ENCODE measurements at places on chromosomes 16 and 17.

DNA sequence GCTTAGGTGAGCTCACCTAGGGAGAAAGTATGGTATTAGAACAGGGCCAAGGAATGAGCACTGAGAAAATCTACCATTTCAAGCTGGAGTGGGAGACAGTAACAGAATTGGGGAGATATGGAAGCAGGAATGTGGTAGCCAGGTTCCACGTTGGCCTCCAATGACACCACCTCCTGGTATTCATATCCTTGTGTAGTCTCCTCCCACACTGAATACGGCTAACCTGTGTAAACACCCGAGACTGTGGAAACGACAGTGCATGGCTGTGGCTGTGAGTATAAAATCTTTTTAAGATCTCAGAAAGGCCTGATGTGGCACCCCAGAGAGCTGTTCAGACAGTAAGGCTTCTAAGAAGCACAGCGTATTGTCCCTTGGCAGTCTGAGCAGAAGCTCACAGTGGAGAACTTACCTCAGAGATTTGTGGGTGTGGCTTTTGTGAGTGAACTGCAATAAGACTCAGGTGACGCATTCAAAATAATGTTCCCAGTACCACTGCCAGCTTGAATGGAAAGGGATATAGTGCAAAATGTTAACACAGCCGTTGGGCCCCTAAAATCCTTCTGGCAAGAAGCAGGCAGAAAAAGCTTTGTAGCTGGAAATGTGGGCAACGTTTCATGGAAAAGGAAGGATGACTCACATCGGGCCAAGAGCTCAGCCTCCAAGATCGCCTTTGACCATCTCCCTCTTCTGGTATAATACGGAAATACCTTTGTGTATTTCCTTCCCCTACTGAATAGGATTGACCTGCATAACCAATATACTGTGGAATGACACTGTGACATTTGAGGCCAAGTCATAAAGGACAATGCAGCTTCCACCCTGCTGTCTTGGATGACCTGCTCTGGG, 14.4 kb downstream of the SDR42E1 start:
- DNase-seq, result no peak

- DNase-seq, result no peak
Observed at GRCh38 chr17:57370037-57370581, 113.8 kb downstream of the MSI2 start.

DNA sequence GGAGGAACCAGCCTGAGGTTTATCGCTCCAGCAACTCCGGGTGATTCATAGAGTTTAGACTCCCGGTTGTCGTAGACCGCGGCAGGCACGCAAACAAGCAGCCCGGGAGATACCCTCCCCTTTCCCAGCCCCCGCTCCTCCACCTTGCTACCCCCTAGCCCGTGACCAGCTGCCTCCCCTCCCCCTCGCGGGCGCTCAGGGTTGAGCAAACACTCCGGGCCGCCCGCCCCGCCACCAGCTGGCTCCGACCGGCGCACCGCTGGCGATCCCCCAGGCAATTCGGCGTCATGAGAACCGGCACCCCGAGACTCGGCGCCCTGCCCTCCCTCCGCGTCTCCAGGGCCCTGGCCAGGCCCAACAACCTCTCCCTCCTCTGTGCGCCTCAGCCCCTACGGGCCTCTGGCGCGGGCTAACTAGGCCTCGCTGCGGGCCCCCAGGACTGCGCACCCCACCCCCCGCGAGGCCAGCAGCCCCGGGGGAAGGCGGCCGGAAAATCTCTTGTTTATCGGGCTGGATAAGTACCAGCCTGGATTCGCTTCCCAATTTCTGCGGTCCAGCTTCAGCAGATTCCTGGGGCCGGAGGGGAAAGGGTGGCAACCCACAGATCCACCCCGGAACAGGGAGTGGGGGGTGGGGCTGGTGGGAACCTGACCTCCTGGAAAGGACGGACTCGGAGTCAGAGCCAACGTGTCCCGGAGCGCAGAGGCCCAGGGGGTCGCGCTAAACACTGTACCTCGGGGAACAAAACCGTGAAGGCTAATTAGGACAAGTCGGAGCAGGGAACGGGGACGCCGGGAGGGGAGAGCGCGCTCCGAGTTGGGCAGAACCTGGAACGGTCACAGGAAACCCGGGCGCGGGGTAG, 951 bp upstream of the GPRC5C start:
- no peak for DNase-seq

GRCh38 chr16:88602091-88602490, 31.9 kb downstream of the ZC3H18 start:
- DNase-seq, result no peak

DNA sequence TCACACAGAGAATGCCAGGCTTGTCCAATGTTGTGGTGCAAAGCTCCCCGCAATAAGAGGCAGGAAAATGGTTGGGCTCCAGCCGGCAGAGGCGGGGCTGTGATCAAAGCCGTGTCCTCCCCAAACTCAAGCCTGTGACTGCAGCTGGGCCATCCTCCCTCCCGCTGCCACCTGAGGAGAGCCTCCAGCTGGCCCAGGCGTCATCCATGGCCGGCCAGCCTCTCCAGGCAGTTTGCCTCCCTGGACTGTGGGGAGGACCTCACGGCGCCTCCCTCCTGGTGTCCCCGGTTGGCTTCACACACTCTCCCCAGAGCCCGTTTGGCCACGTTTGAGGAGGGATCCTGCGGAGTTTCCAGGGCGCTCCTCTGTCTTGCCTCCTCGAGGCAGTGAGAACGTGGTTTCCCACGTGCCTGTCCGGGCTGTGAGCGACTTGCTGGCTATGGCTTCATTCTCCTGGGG, 134.1 kb downstream of the IRF8 start:
- DNase-seq, result no peak

GRCh38 chr17:81465910-81466309, 46.7 kb downstream of the ACTG1 start:
- DNase-seq, result no peak

GRCh38 chr16:50745940-50746339, 4.1 kb downstream of the CYLD start:
- DNase-seq, result no peak

GRCh38 chr17:2983255-2983654, 80.2 kb downstream of the OR1D5 start:
- no peak for DNase-seq

GRCh38 chr17:6386041-6386630, 48.8 kb downstream of the AIPL1 start:
- no peak for DNase-seq

- no peak for DNase-seq
Observed at GRCh38 chr16:30775131-30775391, 11.9 kb downstream of the ZNF629 start.

DNA sequence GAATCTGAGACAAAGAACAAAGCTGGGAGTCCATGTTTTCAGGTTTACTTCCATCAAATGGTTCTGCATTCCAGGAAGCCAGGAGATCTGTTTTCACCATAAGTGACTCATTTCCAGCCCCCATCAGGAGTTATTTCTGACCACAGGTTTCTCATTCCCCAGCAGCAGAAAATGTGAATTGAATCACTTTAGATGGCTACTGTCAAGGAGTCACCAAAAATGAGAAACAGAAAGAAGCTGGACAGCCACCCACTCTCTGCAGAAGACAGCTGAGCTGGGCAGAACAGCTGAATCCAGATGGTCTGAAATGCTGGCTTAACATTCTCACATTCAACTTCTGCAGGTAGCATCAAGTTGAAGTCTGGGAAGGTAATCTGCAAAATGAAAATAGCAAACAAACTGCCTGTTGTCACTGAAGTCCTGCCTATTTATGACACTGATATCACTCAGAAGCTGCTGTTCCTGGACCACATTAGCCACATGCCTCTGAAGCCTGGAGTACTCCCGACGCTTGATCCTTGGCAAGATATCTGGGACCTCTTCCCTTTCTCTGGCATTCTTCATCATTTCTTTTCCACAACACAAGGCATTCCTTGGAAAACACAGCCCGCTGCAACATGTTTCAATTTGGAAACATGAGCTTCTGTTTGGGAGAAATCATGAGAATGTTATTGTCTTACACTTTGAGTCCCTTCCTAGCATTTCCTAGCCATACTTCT, 15.3 kb downstream of the CCL11 start:
- DNase-seq, result no peak

- no peak for DNase-seq
Observed at GRCh38 chr17:7695586-7695985, 7.3 kb downstream of the WRAP53 start.

DNA sequence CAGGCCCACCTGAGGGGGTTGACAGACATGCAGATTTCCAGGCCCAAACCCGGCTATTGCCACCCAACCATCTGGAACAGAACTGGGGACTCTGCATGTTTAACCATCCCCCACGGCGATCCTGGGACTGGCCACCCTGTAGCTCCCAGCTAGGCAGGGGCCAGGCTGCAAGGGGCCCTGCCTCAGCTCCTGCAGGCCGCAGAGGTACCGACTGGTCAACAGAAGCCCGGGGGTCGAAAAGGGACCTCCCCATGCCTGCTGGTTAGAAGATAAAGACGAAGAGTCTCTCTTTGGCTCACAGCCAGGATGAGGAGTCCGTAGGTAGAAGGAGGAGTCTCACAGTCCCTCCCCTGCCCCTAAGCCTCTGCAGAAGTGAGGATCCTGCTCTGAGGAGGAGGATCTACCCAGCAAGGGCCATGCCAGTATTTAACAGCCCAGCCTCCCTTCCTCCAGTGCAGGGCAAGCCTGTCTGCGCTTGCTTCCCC, 223.4 kb upstream of the TNRC6C start:
- no peak for DNase-seq

GRCh38 chr16:89334461-89334860, 117.0 kb downstream of the ZNF778 start:
- DNase-seq, result no peak

DNA sequence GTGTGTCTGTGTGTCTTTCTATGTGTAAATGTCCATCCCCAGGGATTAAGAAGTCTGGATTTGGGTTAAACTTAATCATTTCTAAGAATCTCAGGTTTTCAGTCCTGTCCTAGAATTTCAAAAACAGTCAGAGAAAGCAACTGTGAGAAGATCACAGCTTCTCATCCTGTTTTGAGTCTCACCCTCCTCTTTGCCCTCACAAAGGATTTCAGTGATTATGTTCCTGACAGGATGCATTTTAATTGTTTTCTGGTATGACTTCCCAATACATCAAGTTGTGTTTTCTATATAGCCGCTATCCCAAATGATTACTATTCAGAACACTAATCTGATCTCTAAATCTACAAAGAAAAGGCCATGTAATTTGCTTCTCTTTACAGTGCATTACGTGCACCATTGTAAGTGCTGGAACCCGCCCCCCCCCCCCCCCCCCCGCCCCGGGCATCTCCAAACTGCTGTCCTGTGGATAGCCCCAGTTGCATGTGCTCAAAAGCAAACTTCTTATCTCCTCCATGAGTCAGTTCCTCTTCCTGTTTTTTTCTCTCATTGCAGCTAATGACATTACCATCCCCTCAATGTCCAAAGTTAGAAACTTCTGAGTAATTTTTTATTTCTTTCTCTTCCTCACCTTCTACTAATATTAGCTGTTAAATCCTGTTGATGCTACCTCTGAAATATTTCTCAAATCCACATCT, 73.9 kb downstream of the CDH13 start:
- no peak for DNase-seq

Measured in activated gamma-delta T cell treated with Interleukin-2 at 50 U/mL for 16 hours (primary cell).